NCI-H1105 treated with DMSO at 0.1 percent for 48 hours (cell line): ENCODE measurements at places on chromosomes 3 and 15.

GRCh38 chr3:115658032-115658336, 34.7 kb downstream of the GAP43 start:
- no peak for DNase-seq

GRCh38 chr3:126018995-126019394, 50.0 kb downstream of the ROPN1B start:
- no peak for DNase-seq

GRCh38 chr3:185605566-185605965, 19.5 kb downstream of the SENP2 start:
- DNase-seq = no peak

DNA sequence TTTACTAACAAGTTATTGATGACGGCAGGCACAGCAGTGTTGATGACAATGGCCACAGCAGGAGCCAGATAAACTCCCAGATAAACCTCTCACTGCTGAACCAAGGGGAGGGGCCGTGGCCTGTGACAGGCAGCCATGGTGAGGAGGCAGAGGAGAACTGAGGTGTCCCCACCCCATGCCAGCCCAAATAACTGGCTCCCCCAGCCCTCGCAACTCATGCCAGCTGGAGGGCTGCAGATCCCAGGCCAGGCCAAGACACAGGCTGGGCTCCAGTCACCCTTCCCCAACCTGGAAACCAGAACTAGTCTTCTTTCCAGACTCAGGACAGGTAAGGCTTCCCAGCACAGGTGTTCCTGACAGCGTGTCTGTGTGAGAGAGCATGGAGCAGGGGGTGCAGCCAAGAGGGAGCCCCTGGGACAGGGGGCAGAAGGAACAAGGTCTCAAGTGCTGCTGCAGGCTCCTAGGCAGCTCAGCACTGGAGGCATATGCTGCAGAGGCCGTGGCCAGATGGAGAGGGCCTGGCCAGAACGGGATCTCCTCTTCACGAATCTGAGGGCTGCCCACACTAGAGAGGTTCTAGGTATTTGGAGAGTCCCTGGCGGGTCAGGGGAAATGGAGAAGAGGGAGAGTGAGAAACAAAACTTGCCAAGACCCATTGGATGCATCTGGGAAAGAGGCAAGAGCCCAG, 15.9 kb downstream of the PLA2G4F start:
- no peak for DNase-seq

GRCh38 chr3:75192146-75192616, 471.9 kb upstream of the FRG2C start:
- DNase-seq = peak; percentile 1

DNA sequence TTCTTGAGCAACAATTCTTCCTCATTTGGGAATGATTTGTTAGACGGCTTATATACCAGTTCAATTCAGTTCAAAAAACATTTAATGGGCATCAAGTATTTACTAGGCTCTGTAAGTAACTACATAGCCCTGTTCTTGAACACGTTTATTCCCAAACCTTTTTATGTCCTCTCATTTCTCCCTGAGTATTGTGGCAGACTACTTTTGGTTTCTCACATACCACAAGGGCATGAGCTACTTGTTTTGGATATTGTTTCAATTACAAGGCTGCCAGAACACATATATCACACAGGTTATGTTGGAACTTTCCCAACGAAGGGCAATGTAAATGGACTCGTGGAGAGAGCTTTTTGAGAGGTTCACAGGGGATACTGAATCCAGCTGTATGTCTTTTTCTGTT, 363.8 kb upstream of the NAALADL2 start:
- peak; percentile 46 for DNase-seq

- no peak for DNase-seq
Measured at GRCh38 chr3:107377151-107377550, at the start of gene CCDC54. CCDC54 (plus strand) TSS chr3:107377439; CDS start chr3:107377588, 149 bp downstream.

DNA sequence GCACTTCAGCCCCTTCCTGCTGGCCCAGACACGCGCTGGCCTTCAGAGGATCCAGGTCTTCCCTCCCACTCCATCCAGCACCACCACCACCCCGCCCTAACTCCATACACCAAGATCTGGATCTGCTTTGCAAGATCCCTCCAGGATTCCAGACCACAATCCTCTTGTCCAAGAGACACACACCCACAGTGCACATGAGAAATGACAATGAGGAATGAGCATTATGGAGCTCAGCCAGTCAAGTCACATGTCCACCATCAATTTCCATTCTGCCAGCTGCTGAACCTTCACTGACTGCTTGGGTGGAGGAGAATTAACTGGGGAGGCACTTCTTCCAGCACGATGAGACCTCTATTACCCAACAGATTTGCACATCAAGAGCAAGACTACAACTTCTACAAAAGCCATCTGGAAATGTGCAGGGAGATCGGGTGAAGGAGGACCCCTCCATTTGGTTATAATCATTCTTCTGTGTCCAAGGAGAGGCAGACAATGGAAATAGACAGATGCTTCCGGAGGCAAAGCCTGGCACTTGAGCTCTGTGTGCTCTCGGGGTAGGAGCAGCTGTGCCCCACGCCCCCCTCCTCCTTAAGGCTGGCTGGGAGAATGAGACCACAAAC, 12.3 kb upstream of the SPATA12 start:
- peak; percentile 70 for DNase-seq

GRCh38 chr3:126751611-126752302, 47.7 kb downstream of the CHCHD6 start:
- DNase-seq = no peak

DNA sequence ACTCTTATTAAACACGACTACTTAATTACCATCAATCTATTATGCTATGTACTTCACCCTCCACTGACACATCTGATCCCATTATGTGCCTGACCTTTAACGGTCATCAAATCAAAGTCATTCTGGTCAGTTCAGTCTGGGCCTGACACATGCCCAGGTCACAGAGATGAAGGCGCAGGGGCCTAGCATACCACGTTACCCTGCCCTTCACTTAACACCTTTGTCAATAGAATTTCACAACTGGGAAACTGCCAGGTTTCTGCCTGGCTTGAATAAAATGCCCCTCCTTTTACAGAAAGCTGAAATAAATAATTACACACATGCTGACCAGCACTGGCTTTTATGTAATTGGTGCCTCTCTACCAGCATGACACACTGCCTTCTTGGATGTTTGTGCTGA, 39.5 kb downstream of the MECOM start:
- DNase-seq = peak; percentile 40

DNA sequence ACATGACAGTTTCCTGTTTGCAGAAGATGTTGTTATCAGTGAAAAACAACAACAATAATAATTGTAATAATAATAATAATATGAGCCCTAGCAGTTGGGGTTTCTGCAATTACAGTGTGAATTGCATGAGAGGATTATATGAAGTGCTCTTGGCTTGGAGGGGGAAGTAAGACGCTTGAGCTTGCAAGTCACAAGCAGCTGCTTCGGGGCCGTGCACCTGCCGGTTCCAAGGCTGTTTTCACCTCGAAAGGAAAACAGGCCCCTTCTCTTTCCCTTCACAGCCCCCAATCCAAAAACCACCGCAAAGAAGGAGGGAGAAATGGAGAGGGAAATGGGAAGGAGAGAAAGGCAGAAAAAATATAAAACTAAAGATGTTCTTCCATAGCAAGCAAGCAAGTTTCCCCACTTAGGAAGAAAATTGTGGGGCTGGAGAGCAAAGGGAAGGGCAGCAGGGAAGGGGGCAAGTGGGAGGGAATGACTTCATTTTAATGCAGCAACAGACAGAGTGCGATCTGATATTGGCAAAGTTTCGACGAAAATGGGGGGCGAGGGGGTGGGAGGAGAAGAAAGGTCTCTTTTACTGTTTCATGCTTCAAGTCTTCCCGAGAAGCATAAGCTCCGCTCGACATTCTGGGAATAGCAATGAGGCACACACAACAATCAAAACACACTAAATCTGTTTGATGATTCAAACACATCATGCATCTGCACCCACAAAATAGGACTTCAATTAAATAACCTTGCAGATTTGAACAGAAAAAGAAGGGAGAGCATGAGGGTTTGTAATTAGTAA, 284.2 kb upstream of the ATP11B start:
- DNase-seq = peak; percentile 95

DNA sequence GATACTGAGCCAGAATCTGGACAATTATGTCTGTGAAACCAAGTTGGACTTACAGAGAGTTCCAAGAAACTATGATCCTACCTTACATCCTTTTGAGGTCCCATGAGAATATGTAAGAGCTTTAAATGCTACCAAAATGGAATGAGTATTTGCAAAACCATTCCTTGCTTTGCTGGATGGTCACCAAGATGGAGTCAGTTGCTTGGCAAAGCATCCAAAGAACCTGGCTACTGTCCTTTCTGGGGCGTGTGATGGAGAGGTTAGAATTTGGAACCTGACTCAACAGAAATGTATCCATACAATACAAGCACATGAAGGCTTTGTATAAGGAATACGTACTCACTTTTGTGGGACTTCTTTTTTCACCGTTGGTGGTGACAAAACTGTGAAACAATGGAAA, 36.2 kb downstream of the AP4E1 start:
- DNase-seq = no peak

- no peak for DNase-seq
Measured at GRCh38 chr15:95644100-95644875, 686.2 kb upstream of the NR2F2 start.

GRCh38 chr3:27219127-27219845, 149.9 kb downstream of the NEK10 start:
- DNase-seq = no peak

- DNase-seq = no peak
Measured at GRCh38 chr3:177603148-177603603, 405.9 kb upstream of the TBL1XR1 start.

DNA sequence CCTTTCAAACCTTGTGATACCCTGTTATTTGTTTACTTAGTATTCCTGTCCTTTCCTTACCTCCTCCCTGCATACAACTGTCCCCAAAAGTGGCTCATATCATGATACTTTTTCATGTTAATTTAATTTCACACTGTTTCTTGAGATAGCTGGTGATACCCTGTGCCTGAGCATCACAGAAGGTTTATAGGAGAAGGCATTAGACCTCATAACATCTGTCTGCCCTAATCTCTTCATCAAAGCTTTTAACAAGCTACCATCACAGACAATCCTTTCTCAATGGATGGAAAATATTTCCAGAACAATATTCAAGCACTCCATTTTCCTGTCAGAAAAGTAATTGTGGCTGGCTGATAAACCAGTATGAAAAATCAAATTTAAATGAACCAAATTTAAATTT, 81.6 kb downstream of the SSR3 start:
- no peak for DNase-seq

DNA sequence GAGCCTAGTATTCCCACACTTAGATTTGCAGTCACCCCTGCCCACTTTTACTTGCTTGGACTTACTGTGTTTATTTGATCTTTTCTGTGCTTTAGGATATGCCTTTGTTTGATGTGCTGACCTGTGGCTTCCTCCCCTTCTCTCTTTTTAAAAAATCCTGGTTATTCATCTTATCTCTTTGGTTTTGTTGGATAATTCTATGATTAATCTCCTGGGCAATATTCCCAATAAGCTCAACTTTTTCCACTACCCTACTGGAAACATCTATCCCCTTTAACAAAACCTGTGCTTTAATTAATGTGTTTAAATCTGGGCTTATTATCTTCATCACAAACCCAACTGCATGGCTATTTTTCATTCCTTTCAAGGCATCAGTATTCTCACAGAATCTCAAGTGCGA, 476.0 kb upstream of the TGFBR2 start:
- no peak for DNase-seq

DNA sequence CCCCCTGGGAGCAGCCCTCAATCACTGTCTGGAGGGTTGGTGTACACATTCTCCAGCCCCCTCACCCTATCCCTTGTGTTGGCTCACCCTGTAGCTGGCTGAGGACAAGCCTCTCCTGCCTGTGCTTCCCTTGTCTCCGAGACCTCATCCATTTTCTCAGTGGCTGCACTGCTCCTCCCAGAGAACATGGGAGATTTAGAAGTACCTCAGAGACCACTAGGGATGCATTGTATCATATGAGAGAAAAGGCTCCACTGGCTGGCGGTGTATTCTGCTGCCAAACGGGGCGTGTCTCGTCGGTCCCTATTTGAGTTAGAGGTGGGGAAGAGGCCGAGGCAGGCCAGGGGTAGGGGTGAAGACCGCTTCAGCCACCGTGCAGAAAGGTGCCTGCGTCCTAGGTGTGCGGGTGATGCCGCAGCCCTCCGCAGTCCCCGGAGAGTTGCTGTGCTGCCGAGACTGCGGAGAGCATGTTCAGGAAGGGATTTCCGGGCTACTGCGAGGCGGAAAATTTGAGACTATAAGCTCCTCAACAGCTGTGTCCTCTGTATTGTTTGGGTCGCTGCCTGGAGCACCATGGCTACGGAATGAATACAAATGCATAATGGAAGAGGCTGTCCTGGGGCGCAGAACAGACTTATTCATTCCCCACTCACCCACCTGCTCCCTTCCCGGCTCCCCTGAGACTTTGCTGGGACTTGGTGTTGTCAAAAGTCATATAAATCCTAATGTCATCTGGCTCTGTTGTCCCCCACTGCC, 43.8 kb downstream of the SPSB4 start:
- DNase-seq = peak; percentile 66

GRCh38 chr3:4809922-4810321, 169.3 kb upstream of the BHLHE40 start:
- DNase-seq = no peak

GRCh38 chr3:71931922-71932321, 147.0 kb upstream of the PROK2 start:
- DNase-seq = no peak
